ENCODE measurements at places on chromosomes 6 and 20.

DNA sequence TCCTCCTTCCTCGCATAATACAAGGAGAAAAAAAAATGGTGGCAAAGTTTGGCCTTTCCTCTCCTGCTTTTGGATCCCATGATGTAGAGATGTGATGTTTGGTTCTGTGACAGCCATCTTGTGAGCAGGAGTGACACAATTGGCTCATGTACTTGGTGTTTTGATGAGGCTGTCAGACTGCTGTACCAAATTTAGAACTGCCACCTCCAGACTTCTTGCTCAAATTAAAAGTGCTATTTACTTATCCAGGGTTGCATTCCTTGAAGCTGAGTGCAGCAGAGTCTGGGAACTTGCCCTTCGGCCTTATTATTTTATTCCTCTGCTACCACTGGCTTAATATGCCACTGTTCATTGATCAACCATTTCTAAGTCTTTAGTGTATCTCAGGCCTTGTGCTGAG, 21.9 kb downstream of the BCAS1 start:
- DNase-seq, result no peak

- no peak for DNase-seq
Measured at GRCh38 chr20:62874964-62875344, 13.3 kb upstream of the TCFL5 start.

GRCh38 chr6:21885532-21886114, 292.1 kb downstream of the SOX4 start:
- DNase-seq, result peak; percentile 40

- no peak for DNase-seq
Measured at GRCh38 chr6:6741264-6741663, 152.7 kb downstream of the LY86 start.

- no peak for DNase-seq
Measured at GRCh38 chr6:66964216-66964615, 1257.2 kb upstream of the EYS start.

GRCh38 chr6:46269447-46270229, 98.9 kb upstream of the ENPP5 start:
- no peak for DNase-seq

DNA sequence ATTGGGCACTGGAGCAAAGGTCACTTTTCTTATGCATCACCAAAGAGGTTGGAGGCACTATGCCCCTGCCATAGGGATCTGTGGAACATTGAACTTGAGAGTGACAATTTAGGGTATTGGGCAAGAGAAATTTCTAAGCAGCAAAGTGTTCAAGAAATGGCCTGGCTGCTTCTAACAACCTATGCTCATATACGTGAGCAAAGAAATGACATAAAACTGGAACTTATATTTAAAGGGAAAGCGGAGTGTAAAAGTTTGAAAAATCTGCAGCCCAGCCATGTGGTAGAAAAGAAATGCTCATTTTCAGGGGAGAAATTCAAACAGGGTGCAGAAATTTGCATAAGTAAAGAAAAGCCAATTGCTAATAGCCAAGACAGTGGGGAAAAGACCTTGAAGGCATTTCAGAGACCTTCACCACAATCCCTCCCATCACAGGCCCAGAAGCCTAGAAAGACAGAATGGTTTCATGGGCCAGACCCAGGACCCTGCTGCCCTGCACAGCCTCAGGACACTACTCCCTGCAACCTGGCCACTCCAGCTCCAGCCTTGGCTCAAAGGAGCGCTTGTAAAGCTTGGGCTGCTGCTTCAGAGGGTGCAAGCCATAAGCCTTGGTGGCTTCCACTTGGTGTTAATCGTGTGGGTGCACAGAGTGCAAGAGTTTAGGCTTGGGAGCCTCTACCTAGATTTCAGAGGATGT, 24.4 kb downstream of the NCR2 start:
- DNase-seq, result no peak

DNA sequence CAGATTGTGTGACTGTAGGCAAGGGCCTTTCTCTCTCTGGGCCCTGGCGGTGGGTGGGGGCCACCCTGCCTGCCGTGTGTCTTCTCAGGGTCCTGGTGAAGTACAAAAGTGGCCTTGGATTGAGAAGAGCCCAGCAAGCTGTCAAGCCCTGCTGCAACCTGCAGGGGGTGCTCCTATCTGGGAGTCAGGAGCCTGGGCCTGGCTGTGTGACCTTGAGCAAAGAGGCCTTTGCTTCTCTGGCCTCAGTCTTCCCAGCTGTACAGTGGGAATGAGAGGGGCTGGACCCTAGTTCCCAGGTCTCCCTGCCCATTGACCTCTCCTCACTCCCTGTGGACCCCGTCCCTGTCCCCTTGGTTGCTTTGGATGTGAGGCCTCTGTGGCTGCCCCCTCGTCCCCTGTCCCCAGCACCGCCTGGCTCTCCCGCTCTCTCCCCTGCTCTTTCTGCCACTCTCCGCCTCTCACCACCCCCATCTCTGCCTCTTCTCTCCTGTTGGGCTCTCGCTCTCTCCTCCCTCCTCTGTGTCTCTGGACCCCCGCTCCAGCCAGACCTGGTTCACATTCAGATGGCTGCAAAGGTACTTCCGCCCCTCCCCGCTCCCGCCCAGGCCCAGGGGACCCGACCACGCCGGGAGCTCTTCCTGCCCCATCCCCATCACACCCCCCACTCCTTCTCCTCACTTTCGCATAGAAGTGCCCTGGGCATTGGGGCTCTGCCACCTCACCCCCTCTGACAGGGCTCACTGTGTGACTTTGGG, 46.7 kb downstream of the SRC start:
- no peak for DNase-seq

- no peak for DNase-seq
Measured at GRCh38 chr20:49595811-49596561, 28.0 kb upstream of the PTGIS start.

DNA sequence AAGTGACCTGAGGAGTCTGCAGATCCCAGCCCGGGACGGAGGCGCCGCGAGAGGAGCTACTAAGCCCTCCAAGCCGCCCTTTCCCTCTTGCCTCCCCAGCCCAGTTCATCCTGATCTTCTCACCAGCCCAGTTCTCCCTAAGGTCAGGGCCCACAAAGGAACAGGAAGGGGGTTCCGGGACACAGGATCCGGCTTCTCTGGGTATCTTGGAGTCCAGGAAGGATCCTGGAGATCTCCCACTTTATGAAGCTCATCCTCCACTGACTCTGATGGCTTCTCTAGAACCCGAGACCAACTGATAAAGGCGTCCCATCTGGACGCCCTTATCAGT, 36.9 kb upstream of the HLA-C start:
- no peak for DNase-seq

GRCh38 chr6:132253906-132254305, 147.4 kb downstream of the MOXD1 start:
- no peak for DNase-seq

- peak; percentile 75 for DNase-seq
Measured at GRCh38 chr20:45771182-45771759, 20.4 kb downstream of the WFDC3 start.

DNA sequence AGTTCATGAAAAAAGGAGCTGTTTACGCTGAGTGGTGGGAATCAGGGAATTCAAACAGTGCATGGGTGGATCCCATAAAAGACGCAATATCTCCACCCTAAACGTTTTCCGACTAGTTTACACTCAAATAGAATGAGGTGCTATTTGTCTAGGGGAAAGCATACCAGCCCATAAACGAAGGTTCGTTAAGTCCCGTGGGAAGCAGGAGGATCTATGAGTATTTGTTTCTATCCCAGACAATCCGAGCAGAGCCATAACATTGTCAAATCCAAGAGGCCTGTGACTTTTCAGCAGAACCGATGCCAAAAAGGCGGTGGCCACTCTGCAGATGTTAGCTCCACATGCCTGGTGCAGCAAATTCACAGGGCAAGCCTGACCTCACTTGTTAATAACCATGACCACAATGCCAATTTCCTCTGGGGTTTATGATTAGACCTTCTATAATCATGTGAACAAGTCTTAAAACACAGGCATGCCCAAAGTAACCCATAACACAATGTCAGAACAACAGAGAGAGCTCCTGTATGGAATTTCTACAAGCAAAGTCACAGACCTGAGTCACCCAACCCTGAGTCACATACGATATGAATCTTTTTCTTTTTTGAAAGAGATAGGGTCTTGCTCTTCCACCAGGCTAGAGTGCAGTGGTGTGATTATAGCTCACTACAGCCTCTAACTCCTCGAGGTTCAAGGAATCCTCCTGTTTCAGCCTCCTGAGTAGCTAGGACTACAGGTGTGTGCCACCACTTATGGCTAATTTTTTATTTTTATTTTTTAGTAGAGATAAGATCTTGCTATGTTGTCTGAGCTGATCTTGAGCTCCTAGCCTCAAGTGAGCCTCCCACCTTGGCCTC, 123.3 kb downstream of the KIF13A start:
- peak; percentile 25 for DNase-seq

DNA sequence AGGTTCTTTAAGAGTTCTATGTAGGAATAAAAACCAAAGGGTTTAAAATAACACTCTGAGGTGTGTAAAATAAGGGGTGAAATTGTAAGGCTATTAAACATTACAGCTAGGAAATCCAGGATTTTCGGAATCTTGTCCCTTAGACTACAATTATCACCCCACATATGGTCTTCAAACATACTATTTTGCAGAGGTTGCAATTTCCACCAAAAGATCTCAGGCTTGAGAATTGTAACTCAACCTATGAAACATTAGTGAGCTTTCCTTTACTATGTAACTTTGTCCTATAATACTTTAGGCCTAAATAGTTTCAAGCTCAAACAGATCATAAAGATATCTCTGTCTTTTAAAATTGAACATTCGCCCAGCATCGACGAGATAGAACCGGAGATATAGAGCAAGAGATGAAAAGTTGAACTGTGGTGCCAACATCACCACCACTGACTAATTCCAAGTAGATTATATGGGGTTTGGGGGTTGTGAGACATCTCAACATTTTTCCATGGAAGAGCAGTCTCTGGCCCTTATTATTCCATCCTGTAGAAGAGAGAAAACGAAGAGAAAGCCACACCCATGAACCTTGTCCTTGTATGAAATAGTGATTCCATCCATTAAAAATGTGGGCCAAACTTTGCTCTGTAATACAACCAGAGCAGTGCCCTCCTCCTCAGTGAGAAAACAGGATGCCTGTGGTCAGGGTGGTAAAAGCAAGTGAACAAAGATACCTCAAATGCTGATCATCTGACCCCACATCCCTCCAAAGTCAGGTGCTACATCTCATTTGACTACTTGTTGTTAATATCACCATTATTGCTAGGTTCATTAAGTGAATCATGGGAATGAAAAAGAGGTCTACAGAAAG, 284.5 kb upstream of the GJE1 start:
- no peak for DNase-seq

DNA sequence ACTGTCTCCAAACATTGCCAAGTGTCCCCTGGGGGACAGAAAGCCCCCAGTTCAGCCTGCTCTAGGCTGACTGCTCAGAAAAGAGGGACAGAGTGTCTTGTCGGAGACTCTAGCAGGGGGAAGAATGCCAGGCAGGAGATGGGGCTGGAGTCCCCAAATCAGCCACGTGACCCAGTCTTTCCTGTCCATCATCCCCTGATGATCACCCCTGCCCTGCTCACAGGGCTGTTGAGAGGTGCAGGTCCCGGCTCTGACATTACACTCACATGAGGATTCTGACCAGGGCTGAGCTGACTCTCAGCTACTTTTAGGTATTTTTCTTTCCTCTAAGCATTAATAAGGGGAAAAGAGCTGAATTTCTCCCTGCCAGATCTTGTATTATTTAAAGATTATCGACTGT, 115.8 kb downstream of the SULF2 start:
- no peak for DNase-seq

DNA sequence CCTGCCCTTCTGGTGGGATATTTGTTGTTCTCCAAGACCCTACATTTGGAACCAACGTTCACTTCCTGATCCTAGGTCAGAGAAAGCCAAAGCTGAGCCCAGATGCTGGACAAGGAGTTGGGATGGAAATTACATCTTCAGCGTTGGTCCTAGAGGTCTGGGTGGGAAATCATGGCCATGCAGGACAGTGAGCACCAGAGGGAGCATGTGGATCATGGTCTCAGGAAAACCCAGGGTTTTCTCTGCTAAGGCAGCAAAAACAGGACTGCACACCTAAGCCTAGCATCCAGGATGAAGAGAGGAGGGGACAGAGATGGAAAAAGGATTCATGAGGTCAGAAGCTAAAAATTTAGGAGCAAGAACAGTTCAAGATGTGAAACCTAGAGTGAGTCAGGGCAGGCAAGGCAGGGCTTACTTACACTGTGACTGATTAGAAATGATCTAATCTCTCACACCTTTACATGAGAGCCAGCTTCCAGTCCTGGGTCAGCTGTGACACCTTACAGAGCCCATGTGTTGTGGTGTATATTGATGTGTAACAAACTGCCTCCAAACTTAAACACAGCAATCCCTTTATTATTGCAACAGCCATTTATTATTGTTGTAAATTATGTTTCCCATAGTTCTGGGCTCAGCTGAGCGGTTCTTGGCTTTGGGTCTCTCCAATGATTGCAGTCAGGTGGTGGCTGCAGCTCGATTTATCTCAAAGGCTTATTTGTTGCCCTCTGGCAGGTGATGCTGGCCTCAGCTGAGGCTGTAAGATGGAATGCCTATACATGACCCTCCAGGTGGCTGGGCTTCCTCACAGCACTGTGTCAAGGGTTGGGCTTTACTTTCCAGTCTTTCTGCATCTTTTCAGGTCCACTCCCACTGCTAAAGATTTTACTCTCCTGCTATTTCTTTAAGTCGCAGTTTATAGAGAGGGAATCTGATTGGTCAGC, 6.5 kb downstream of the C20orf202 start:
- no peak for DNase-seq

DNA sequence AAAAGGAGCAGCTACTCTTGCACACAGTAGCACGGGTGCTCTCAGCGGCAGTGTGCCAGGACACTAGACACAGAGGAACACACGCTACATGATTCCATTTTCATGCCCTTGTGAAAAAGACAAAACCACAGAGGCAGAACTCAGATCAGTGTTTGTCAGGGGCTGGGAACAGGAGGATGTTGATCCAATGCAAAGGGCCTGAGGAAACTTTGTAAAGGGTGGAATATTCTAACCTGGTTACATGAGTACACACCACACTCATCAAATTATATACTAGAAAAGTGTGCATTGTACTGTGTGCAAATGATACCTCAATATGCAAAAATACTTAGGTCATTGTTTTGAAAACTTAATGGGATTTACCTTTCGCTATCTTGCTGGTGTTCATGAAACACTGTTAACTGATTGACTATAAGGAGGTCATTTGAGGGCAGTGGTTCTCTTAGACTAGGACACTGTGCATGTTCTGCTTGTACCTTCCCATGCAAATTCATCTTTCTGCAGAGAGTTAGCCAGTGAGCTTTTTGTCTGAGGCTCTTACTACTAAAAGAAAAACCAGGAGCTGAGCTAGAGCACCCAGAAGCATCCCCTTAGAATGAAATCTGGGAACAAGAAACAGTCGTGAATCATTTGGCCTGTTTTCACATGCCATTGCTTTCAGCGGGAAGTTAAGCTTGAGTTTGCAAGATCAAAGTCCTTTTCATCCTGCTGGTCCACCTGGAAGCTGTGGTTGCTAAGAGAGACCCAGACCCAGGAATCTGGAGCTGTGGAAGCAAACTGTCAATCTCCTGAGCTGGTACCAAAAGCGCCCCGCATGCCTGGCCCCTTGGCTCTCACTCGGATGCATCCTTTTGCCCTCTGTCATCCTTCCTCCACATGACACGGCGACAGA, 204.8 kb downstream of the TTLL2 start:
- no peak for DNase-seq
